Body of pancreas (tissue), 4 donors: ENCODE measurements at places on chromosomes 3 and 15. TPM values are rescaled to one million over a fixed set of nuclear protein-coding genes. Genes with fewer than 3 reads are reported as not detected.

DNA sequence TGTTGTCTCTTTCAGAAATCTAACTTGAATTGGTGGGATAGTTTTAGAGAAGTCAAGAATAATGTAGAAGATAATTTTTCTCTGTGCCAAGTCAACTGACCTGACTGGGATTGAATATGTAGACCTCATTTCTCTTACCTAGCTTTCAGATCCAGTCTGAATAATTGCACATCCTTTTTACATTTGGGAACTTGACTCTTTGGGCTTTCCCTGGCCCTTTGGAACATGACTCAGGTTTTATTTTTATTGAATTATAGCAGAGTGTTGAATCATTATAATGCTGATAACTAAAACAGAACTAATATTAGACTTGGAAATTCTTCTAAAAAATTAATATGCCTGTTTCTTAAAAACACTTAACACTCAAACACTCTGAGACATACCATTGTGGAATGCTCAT is 76.5 kb downstream of the PFN2 start:
- no peak for DNase-seq

DNA sequence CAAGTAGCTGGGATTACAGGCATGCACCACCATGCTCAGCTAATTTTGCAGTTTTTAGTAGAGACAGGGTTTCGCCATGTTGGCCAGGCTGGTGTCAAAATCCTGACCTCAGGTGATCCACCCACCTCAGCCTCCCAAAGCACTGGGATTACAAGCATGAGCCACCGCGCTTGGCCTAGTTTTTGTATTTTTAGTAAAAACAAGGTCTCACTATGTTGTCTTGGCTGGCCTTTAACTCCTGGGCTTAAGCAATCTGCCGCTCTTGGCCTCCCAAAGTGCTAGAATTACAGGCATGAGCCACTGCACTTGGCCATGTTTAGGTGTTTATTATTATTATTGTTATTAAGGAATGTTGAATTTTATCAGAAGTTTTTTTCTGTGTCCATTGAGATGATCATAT is 14.7 kb downstream of the IL16 start:
- no peak for DNase-seq

- DNase-seq: no peak
Measured at GRCh38 chr3:32991781-32992180, 40.3 kb downstream of the CCR4 start.

DNA sequence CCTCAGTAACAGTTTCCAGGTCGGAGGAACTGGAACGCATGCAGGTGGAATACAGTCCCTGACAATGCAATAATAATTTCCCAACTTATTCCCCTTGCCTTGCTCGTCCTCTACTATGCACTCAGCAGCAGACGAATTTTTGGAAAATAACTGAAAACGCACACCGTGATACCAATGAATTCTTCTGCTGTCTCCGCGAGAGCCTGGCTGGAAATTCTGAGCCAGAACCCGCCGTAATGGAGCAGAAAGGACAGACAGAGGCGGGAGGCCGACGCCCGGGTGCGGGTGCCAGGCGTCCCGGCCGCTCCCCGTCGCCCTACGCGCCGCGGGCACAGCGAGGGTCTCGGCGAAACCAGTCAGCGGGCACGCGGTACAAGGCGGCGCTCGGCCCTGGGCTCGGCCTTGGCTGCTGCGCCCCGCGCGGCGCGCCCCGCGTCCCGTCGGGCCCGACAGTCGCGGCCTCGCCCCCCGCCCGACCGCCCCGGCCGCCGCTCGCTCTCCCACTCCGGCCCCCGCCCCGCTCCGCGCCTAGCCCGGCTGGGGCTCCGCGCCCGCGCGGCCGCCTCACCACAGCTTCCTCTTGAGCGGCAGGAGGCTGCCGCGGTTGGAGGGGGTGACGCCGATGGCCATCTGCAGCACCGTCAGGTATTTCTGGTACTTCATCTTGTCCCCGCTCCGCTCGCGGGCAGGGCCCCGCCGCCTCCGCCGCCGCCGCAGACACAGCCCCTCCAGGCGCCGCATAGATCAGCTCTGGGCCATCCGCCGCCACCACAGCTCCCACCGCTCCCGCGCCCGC is 114.5 kb upstream of the GOLGA8J start:
- DNase-seq: peak; percentile 17

The HACD2 gene
- 13.2 TPM for total RNA-seq
